ENCODE measurements at places on chromosomes 7 and 10. TPM values are rescaled to one million over a fixed set of nuclear protein-coding genes. Genes with fewer than 3 reads are reported as not detected.

- DNase-seq, result no peak
Measured at GRCh38 chr10:124142006-124142739, 48.8 kb upstream of the CHST15 start.

TAS2R41 gene
- not detected for total RNA-seq

FBXO24 gene
- 0.14 TPM for total RNA-seq

GRCh38 chr10:84783909-84784308, 455.5 kb downstream of the CCSER2 start:
- no peak for DNase-seq

- DNase-seq, result no peak
Measured at GRCh38 chr7:96532428-96532935, 177.2 kb downstream of the SEM1 start.

- no peak for DNase-seq
Measured at GRCh38 chr10:71088054-71088453, 124.3 kb upstream of the UNC5B start.

MLLT10 gene
- total RNA-seq, result 28.6 TPM

TCERG1L gene
- total RNA-seq, result 0.11 TPM

GRCh38 chr10:44976352-44977198, 2.0 kb downstream of the DEPP1 start:
- no peak for DNase-seq

GRCh38 chr7:132604121-132604520, 27.9 kb upstream of the PLXNA4 start:
- DNase-seq, result no peak

SORBS1 gene
- 0.46 TPM for total RNA-seq

- DNase-seq, result no peak
Measured at GRCh38 chr10:29621161-29621560, 13.6 kb downstream of the SVIL start.

GRCh38 chr7:311796-312195, 21.8 kb downstream of the FOXL3 start:
- no peak for DNase-seq

DNA sequence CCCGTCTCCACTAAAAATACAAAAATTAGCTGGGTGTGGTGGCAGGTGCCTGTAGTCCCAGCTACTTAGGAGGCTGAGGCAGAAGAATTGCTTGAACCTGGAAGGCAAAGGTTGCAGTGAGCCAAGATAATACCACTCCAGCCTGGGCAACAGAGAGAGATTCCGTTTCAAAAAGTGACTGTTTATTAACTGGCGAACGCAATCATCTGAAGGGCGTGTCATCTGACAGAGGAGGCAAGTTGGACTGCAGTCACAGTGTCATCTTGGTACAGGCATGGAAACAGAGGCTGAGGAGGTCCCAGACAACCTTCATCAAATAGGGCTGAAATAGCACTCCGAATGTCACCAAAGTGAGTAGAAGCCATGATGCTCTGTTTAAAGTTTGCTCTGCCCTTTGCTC, 75.3 kb upstream of the NFE2L3 start:
- DNase-seq, result no peak

- DNase-seq, result no peak
Measured at GRCh38 chr7:122298131-122298530, 6.4 kb downstream of the FEZF1 start.

- no peak for DNase-seq
Measured at GRCh38 chr7:134071355-134072331, 55.5 kb upstream of the LRGUK start.

KNDC1 gene
- not detected for total RNA-seq

DNA sequence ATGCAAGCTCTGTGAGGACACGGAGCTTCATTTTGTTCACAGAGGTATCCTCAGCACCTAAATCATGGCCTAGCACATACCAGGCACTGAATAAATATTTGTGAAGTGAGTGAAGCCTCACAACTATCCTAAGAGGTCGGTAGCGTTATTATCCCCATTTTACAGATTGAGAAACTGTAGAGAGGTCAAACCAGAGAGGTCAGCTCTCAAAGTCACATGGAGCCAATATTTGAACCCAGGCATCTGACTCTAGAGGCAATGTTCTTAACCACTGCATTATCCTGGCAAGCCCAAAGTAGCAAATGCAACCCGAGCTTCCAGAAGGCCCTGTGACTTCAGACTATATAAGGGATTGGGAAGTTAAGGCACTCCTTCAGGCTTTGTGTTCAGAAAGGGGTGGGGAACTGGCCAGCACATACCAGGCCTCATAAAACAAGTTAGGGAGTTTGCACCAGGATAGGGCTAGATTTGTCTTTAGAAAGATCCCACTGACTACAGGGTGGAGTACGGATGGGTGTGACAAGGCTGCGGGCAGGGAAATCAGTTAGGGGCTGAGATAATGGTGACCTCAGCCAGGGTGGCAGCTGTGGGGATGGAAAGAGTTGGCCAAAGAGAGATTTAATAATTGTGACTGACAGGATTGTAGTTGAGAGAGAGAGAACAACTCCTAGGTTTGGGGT, 101.4 kb downstream of the TBXAS1 start:
- no peak for DNase-seq

DNA sequence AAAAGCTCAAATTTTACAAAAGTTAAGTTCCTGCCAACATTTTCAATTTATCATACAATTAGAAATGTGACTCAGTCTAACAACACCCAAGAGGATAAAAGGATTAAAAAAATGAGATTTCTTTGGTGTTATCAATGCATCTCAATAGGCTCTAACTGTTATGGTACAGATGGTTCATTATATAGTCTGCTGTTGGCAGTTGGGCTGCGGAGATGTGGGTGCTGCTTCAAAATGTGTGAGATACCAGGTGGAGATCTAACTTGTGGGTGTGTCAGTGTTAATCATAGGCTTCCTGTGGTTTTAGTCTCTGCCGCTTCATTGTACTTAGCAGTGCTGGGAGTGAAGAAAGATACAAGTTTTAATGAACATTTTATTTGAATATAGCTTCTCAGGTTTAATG, 231.2 kb downstream of the EXOC4 start:
- DNase-seq, result peak; percentile 17

DNA sequence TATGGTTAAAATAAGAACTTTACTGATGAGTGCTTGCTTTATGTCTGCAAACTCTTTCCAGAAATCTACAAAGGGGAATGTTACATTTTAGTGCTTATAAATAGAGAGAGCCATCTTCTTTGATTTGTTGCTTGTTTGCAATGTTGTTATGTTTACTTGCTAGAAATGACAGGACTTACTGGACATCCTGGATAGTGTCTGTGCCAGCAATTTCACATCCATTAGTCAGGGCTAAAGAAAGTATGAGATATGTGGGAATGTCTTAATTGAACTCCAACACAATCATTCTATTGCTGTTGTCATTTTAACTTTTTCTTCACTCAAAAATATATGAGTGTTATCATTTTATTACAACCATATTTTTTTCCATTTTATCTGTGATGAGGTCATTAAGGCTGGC, 453.2 kb downstream of the TNS3 start:
- no peak for DNase-seq

GRCh38 chr7:80533287-80533686, 21.4 kb upstream of the GNAT3 start:
- no peak for DNase-seq

SLC26A3 gene
- 0.37 TPM for total RNA-seq

GRCh38 chr7:49159536-49159935, 235.2 kb downstream of the CDC14C start:
- no peak for DNase-seq

- DNase-seq, result no peak
Measured at GRCh38 chr10:19164461-19164860, 115.9 kb downstream of the MALRD1 start.

DNA sequence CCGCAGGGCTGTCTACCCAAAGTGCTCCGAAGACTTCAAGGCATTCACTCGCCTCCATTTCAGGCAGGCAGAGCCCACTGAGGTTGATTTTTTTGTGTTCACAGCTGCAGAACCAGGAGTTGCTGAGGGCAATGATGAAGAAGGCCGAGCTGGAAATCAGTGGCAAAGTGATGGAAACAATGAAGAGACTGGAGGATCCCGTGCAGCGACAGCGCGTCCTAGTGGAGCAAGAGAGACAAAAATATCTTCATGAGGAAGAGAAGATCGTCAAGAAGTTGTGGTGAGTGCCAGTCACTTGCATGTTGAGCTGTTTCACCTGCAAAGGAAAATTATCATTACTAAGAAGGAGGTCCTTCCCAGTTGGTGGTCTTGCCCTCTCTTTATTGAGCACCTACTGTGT, 210.5 kb downstream of the ARHGAP21 start:
- DNase-seq, result no peak

- peak; percentile 21 for DNase-seq
Measured at GRCh38 chr10:27258838-27259812, 18.5 kb upstream of the ACBD5 start.

DNA sequence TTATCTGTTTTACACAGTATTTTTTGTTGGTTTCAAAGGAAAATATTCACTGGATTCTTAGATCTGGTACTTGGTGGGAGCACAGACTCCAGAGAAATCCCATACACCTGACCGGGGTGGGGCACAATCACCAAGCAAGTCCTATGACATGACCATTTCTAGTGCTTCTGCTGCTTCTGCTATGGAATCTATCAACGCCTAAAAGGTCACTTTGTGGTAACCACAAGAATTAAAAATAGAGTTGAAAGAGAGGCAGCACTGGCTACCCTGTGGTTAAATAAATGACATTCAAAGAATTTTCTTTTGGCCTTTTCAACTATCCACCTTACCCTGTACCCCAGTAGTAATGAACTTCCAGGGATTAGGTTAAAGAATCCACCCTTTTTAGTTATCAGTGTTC, 329.9 kb upstream of the VWC2 start:
- DNase-seq, result no peak

- no peak for DNase-seq
Measured at GRCh38 chr7:4271716-4272015, 410.4 kb upstream of the FOXK1 start.

GRCh38 chr7:130228840-130229502, 21.3 kb downstream of the SSMEM1 start:
- DNase-seq, result no peak

- DNase-seq, result peak; percentile 93
Measured at GRCh38 chr10:133520193-133520738, 6.9 kb upstream of the CYP2E1 start.

DNA sequence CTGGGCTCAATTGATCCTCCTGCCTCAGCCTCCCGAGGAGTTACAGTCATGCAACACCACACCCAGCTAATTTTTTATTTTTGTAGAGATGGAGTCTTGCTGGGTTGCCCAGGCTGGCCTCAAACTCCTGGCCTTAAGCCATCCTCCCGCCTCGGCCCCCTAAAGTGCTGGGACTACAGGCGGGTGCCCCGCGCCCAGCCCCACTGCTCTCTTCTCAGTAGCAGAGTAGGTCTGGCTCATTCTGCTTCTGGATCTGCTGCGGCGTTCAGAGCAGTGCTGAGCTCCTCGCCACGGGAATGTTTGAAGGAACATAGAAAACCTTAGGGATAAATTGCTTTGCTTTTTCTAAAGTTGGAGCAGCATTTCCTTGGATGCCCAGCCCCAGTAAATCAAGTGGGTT, 27.4 kb downstream of the WIPI2 start:
- no peak for DNase-seq

DNA sequence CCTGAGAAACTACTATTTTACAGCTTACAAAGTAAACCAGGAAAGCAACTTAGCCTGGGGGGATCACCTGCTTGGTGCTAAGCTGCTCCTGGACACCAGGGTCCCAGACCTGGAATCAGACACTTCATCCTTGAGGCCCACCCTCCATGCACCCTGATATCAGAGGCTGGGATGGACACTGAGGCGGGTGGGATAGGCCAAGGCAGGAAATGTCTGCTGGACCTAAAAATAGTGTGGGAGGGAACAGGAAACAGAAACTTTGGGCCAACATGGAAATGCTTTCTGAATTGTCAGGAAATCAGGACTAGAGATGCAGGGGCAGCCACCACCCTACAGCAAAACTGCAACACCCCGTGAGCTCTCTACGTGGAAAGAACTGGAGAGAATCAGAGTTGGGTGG, 101.5 kb upstream of the PODXL start:
- DNase-seq, result no peak

DNA sequence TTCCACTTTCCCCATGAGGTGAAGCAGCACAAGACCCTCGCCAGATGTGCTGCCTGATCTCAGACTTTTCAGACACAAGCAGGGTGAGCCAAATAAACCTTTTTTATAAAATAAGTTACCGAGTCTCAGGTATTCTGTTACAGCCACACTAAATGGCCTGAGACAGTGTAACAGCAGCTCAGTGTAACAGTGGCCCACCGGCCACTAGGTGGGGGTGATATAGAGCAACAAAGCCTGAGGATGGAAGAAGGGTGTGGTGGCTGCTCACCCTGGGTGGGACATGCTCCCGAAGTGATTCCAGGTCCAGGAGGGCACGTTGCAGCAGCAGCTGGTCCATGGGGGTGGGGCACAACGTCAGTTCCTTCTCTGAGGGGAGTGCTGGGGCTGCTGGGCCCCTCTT, 44.6 kb downstream of the BMS1 start:
- no peak for DNase-seq

FAM241B gene
- total RNA-seq, result 13.9 TPM
